ENCODE measurements at places on chromosomes 2 and 18.

DNA sequence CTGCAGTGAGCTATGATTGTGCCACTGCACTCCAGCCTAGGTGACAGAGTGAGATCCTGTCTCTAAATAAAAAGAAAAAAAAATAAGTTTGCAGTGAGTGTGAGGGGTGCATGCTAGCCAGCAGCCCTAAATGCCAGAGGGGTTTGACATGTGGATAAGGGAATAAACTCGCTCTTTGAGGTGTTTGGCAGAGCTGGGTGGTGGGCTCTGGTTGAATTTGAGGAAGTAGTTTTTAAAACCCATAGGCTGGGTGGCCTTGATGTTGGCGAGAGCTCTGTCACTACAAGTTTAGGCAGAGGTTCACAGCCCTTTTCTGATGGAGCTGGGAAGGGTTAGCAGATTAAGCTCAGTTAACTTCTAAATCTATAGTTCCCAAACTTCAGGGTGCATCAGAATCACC lies 3.1 kb downstream of the ANXA4 start:
- no peak for DNase-seq

DNA sequence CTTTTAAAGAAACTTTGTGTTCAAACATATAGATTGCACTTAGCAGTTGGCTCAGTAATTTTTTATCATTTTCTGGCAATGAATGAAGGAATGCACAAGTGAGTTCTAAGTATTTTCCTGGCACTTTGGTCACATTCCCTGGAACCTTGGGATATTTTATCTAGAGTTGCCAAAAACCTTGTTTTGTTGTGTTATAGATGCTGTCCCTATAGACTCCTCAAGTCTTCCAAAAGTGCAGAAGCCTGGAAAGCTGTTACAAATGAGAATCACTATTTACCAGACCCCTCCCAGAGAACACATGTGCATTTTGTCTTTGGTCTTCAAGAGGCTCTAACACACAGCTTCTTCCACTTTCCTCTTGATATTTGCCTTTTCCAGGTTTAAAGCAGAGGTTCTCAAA lies 108.3 kb downstream of the RND3 start:
- no peak for DNase-seq

GRCh38 chr2:17000184-17000482 lies 334.5 kb upstream of the CYRIA start:
- no peak for DNase-seq

- DNase-seq = no peak
Observed at GRCh38 chr2:392926-393280, 105.0 kb upstream of the ALKAL2 start.

DNA sequence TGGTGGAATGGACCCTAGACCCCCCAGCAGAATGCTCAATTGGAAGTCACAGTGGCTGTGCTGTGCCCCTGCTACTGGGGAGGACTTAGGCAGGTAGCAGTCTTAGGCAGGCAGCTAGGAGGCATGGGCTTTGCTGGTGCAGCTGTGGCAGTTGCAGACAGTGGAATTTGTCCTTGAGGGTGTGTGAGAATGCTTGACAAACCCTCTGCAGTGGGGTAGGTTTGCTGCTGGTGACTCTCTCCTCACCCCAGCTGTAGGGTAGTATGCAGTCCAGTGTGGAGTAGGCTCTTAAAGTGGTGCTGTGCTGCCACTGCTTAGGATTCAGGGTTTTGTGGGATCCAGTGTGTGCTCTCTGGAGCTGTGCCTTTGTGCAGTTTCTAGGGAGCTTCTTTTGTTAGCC lies 61.3 kb downstream of the NUP35 start:
- DNase-seq = no peak

DNA sequence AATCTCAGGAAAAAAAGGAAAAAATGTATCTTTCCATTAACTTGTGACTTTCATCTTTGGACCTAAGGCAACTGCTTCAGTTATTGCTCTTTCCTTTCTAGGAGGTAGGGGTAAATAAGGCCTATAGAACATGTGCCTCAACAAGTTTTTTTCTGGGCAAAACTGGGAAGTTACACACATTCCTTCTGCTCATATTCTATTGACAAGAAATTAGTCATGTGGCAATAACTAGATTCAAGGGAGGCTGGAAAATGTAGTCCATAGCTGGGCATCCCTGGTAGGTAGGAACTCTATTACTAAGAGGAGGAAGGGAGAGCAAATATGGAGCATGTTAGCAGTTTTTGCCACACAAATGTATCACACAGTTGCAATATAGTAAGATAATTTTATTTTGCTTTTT lies 37.7 kb upstream of the NEMP2 start:
- no peak for DNase-seq

DNA sequence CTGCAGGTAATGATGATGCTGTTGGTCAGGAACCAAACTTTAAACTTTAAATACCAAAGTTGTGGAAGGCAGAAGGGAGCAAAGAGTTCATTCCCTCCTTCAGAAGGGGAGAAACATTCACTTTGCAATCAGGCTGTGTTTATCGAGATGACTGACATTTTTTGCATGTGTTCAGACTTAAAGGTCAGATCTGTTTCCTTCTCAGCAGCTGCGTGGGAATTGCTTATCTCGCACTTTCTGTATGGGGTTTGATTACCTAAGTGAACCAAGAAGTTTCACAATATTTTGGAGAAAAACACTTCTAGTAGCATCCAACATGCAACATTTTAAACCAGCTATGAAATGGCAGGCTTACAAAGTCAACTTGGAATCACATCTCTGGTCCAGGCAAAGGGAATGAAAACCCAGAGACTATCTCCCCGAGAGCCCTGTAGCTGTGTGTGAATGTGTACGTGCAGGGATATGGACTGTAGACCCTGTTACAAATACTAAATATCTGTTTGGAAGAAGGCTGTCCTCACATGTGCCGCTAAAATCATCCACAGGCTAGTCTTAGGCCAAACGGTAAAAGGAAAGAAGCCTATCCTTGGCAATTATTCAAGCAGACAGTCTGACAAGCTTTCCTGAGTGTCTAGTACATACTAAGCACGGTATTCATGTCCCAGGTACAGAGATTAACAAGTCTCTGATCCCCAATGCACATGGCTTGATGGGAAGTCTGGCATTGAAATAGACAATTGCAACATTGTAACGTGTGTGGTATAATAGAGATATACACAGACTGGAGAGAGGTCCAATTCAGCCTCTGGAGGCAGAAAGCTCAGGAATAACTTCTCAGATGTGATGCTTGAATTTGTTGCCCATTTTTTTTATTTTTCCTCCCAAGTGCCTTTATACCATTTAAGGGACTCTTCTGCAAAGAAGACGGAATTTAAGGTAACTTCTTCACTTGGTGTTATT lies 483.1 kb downstream of the DPP10 start:
- DNase-seq = no peak

DNA sequence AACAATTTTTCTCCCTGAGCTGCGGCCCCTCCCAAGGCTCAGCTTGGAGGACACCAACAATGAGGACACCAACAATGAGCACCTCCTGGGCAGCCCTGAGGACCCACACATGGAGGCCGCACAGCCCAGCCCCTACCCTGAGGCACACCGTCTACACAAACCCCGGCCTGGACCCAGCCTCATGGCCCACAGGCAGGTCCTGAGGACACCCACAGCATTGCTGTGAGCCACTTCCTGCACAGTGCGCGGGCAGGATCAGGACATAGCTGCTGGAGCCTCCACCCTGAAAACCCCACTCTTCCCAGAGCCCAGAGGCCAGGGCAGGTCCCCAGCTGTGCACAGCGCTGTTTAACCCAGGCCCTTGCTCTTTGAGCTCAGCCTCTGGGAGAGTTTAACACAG lies 194.3 kb downstream of the RTP5 start:
- no peak for DNase-seq

DNA sequence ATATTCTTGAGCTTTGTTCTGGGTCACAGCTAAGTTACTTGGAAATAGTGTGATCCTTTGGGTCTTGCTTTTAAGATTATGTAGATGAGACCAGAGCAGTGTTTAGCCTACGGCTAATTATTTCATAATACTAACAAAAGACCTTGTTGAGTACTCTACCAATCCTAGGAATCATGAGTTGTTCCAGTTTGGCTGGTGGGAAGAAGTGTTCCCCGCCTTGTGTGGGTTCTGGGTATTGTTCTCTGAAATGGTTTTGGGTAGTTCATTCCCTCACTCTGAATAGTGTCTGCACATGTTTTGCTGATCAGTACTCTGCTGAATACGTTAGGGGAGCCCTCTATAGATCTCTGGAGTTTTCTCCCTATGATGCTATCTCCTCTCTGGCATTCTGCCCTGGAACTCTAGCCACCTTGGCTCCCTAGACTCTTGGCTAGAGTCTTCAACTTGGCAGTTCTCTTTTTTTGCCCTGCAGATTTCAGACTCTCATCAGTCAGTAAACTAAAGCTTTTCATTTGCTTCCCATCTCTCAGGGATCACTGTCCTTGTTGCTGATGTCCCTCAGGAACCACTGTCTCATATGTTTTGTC lies 48.4 kb downstream of the NEMP2 start:
- DNase-seq = no peak

DNA sequence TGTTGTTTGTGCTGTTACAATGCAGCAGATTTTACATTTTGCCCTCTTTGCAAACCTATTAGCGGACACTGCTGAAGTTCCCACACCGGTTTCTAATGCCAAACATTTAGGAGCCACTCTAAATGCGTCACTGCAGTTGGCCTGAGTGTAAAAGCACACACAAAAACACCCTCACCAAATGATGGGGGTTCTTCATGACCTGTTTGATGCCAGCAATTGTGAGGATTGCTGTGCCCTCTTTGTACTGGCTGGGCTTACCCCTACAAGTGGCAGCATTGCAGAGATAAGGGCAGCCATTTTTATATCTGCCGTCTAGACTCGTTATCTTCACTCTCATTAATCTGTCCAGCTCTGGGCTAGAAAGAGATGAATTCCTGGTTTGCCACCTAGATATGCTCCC lies 85.3 kb downstream of the NRP2 start:
- no peak for DNase-seq

DNA sequence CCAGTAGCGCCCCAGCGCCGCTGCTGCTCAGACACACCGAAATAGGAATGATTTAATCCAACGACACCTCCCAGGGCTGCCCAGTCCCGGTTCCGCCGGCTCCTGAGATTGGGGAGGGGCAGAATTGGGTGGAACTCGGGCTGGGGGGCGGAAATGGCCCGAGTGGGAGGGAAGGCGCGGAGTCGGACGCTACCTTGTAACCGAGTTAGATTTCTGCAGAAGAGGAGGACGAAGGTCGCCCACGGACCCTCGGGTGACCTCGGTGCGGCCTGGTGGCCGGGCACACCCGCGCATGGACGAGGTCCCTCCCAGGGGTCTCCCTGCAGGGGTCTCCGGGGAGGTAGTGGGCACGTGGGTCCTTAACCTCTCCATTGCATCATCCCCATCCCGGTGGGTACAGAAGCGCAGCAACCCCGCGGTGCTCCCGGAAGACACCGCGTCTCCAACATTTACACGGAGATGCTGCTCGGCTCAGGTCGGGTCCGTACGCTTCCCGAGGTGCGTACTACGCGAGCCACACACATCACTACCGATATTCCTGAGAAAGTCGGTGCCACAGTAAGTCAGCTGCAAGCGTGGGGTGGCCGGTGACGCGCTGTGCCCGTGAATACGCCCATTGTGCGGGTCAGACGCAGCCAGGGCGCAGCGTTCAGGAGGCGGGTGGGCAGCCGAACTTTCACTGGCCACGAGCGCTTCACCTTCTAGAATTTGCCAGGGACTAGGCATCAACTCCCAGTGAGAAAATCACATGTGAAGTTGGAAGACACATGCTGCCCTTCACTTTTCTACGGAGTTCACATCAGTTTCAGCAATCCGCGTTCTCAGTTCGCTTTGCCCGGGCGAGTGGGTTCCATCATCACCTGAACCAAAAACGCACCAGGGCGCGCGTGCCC lies 3.0 kb downstream of the ZNF516 start:
- peak; percentile 62 for DNase-seq
